Stimulated activated CD4-positive, alpha-beta T cell treated with anti-CD3 and anti-CD28 coated beads, Interleukin-4, amount 100 ng/mL, for 1 hour (primary cell): ENCODE measurements at places on chromosomes 6 and 20.

DNA sequence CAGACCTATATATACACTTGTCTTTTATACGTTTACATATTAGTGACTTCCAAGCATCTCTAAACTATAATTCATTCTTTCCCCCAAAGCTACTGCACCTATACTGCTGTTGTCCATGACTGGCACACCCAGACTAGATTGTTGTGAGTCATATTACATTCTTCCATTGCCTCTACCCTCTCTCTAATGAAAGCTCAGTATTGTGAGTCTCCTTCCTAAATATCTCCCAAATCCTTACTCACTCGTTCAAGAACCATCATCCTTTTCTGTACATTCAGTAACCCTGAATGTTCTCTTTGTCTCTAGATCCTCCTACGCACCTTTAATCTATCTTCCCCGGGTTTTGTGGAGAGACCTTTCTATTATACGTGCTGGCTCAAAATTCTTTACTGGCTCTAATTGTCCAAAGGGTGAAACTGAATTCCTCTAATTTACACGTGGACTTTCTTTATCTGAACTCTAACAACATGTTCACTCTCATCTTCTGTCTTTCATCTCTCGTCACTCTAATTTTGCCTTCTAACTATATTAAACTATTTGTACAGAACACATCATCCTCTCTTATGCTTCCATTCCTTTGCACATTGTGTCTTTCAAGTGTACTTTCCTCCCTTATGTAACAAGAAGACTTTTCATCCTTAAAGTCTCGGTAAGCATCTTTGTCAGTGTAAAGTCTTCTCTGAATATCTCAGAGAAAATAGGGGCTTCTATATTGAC is 109.3 kb downstream of the IBTK start:
- no peak for DNase-seq

DNA sequence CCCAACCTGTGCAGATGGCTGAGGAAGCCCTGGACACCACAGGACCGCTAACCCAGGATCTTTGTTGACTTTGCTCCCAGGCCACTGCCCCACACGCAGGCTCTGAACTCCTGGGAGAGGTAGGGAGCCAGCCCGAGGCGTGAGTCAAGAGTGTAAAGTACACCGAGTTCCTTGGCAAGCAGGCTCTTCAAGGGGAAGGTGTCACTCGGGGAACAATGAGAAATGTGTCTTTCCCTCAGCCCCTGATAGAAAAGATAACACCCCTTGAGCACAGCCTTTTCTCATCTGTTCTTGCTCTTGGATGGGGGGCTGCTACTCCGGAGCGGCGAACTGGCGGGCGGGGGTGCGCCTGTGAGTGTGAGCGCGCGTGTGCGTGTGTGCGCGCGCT is 472 bp upstream of the EDN3 start:
- DNase-seq = no peak

- no peak for DNase-seq
Observed at GRCh38 chr6:139587469-139587868, 213.0 kb upstream of the CITED2 start.

DNA sequence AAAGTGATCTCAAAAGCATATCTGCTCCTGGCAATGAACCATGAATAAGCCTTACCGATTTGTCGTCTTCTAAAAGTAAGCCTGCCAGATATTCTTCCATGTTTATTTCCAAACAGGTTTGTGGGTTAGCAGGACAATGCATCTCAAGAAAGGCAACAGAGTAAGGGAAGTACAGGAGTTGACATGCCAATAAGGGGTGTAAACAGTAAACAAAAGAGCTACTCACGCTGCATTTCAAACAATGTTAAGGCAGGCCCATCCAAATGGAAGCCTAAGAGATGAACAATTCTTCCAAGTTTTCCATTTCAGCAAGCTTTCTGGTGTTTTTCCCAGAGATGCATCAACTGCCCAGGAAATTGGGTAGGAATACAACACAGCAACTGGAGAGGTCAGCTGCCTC is 27.8 kb upstream of the CRIP3 start:
- DNase-seq = no peak

GRCh38 chr20:26218301-26218700 is 521.6 kb upstream of the ZNF337 start:
- no peak for DNase-seq

GRCh38 chr20:58565461-58566175 is 50.4 kb upstream of the APCDD1L start:
- no peak for DNase-seq

GRCh38 chr6:1832844-1833787 is 223.4 kb downstream of the FOXC1 start:
- DNase-seq = no peak

DNA sequence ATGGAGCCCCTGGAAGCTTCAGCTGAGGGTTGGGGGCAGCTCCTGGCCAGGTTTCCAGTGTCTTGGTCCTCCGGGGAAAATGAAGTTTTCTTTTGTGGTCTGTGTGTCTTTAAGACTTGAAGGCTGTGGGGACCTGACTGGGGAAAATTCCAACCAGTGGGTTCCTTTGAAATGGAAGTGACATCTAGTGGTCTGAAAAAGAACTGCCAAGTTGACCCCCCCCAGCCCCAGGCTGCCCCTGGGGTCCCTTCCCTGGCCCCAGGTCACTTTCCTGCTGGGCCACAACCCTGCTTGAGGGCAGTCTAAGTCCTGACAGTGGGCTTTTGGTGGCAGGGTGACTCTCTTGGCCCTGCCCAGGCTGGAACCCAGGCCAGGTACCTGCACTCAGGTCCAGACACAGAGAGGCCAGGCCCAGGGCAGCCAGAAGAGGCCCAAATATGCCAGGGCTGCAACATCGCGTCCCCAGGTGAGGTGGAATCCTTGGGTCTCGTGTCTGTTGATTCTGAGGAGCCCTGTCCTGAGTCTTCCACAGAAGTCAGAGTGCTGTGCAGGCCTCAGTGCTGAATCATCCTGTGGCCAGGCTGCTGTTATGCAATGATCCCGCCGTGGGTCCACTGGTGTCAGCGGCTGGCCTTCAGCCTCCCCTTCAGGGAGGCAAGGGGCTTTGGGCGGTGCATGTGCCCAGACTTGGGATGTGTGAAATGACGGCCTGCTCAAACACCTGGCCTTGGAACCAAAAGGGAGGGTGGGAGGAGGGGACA is 68.4 kb downstream of the VEGFA start:
- no peak for DNase-seq

DNA sequence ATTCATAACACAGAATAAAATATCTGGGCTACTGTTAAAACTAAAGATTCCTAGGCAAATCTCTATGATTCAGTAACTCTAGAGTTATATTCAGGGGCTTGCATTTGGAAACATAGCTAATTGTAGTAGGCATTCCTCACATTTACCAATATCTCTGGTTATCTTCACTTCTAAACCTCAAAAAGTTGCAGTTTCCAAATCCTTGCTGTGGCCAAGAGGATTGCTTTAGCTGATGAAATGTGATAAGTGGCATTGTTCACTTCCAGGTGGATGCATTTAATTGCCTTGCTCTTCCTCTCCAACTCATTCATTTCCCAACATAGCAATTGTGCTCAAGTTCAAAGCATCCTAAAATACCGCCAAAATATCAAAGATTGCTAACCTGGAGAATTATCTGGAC is 246.6 kb downstream of the GRIK2 start:
- DNase-seq = no peak

DNA sequence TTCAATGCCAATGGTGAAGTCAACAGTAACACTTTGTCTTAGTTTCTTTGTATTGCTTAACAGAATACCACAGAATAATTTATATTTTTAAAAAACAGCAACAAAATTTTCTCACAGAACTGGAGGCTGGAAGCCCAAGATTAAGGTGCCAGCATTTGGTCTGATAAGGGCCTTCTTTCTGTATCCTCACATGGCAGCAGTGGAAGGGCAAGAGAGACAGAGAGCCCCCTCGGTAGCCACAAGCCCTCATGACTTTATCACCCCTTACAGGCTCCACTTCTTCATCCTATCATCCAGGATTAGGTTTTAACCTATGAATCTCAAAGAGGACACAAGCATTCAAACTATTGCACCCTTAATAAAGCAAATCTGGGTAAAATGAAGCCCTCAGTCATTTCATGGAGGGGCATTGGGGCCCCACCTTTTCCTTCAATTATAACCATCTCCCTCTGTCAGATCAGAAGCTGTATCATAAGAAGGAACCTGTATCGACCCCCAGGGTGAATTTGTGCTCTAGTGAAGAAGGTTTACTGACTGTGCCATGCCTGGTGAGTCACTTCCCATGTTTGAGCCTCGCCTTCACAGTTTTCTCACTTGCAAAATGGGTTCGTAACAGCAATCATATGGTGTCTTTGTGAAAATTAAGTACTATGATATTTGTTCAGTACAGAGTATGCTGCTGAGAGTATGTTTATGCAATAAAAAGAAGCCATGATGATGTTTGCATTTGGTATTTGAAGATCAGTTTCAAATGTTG is 178.2 kb downstream of the LRFN2 start:
- no peak for DNase-seq
